Urothelium cell line (cell line): ENCODE measurements at places on chromosomes 1 and 21.
A peak's percentile ranks its signal among the peaks of the same experiment; 100 is the strongest.

DNA sequence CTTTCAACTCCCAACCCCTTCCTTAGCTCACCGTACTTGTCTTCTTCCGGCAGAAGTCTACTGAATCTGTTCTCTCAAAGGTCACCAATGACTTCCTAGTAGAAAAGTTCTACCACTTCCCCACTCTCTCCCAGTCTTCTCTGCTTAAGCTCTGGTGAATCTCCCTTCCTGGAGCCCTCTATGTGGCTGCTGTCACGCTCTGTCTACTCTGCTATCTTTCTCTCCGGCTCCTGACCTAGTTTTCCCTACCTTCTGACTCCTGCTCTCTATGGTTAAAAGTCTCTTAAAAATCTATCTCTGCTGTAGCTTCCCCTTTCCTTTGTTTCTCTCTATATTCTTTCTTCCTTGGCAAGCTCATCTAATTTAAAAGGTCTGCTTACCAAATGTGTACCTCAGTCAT is 350.1 kb upstream of the GREM2 start:
- no peak for DNase-seq

DNA sequence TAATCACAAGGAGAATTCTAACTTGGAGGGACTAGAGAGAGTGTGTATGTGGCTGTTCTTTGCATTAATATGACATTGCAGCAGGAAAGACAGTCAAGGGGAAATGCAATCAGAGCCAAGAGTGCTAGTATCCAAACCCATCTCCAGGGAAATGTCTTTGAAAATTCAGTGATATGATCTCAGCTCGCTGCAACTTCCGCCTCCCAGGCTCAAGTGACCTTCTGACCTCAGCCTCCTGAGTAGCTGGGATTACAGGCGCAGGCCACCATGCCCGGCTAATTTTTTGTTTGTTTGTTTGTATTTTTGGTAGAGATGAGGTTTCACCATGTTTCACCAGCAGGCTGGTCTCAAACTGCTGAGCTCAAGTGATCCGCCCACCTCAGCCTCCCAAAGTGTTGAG is 16.3 kb downstream of the VASH2 start:
- no peak for DNase-seq

GRCh38 chr1:20059847-20060246 is 10.1 kb upstream of the PLA2G5 start:
- DNase-seq: no peak

DNA sequence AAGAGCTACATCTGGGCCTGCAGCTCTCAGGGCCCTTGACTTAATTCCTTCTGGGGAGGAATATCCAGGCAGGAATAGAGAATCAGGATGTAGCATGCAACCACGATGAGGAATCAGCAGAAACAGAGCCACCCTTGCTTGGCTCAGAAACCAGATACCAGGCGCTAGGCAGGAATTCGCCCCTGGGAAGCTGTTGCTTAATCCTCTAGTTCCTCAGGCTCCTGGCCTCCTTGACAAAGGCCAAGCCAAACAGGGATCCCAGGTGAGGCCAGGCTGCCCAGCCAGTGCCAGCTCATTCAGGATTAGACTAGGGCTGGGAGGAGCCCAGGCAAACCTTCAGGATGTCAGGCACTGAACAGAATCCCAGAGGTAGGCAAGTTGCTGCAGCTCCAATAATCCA is 48.2 kb upstream of the IRF2BP2 start:
- peak; percentile 14 for DNase-seq

- DNase-seq: no peak
These were observed 28.6 kb upstream of the ZFP69B start for GRCh38 chr1:40421431-40422384.

- DNase-seq: no peak
These were observed 21.2 kb downstream of the ARMH1 start for GRCh38 chr1:44695671-44696070.

DNA sequence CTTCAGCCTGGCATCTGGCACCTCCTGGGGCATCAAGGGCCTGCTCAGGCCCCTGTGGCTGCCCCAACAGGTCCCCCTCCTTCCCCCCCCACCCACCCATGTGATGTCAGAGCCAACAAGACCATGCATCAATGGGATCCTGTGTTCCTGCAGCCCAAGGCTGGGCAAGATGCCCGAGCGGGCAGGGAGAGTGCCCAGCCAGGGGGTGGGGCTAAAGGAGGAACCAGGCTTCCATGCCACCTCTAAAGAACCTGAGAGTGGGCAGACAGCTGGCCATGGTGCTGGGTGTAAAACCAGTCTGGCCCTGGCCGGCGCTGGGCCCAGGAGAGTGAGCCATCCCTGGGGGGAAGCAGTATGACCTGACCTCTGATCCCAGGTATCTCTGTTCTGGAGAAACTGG is 7.6 kb downstream of the COL16A1 start:
- no peak for DNase-seq

DNA sequence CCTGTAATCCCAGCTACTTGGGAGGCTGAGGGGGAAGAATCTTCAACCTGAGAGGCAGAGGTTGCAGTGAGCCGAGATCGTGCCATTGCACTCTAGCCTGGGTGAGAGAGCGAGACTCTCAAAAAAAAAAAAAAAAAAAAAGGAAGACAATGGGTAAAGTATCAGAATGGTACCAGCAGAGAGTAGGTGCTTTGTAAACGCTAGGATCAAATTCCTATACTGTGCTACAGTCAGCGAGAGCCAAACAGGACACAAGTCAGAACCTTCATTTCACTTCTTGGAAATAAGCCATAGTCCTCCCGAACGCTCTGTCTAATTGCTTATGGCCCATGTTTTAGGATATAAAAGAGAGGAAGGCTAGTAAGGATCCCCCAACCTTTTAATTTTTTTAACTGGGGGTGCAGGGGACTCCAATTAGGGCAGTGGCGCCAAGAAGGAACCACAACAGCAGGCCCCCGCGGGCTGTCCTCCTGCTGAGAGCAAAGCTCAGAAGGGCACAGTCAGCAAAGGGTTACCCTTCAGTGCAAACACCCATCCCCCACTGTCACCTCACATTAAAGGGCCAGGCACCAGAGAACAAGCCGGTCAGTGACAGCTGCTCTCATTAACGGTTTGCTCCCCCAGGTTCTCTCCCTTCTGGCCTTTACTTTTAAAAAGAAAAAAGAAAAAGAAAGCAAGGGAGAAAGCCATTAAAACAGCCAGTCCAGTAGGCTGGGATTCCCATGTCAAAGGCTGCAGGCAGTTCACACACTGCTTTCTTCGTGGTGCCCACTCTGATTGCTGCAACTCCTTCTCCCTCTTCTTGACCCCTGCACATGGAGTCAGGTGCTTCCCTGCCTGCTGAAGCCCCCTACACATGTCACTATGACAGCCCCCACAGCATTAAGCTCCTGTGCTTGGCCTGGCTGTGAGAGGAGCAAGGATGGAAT is 69.4 kb downstream of the PLPP3 start:
- no peak for DNase-seq

DNA sequence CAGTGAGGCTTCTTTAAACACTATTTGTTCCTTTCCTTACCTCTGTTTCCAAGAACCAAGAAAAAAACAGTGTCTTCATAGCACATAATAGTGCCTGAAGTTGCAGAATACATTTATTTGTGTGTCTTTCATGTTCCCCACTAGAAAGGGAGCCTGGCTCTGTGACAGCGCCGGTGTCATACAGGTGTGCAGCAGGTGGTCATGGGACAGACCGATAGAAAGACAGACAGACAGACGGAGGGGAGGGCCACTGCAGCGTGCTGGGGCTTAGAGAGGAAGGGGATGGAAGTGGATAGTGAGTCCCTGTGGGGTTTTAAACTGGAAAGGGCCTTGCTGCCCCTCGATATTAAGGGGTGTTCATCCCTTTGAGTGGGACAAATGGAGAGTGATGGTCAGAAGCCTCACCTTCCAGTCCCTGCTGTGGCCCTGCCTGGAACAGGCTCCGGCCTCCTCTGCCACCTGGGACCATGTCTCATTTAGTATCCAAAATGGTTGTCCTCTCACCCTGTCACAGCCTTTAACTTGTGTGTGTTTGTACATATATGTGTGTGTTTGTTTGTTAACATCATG is 152.9 kb downstream of the PGBD5 start:
- no peak for DNase-seq

GRCh38 chr1:234933475-234933874 is 195.2 kb downstream of the TOMM20 start:
- DNase-seq: no peak

DNA sequence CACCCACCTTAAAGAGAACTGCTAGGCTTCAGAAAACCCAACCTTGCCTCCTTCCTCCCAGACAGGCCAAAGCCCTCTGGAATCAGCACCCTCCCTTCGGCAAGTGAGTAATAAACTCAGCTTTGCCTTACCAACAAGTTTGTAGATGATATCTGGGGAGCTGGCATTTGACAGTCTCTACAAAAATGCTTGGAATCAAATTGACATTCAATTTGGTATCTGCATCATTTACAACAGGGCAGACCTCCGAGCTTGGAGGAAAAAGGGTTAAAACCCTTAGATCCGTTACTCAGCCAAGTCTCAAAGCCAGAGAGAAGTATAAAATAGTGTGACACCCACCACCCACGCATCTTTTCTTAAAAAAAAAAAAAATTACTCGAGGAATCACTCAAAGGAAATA is 149.3 kb upstream of the EDN2 start:
- no peak for DNase-seq

DNA sequence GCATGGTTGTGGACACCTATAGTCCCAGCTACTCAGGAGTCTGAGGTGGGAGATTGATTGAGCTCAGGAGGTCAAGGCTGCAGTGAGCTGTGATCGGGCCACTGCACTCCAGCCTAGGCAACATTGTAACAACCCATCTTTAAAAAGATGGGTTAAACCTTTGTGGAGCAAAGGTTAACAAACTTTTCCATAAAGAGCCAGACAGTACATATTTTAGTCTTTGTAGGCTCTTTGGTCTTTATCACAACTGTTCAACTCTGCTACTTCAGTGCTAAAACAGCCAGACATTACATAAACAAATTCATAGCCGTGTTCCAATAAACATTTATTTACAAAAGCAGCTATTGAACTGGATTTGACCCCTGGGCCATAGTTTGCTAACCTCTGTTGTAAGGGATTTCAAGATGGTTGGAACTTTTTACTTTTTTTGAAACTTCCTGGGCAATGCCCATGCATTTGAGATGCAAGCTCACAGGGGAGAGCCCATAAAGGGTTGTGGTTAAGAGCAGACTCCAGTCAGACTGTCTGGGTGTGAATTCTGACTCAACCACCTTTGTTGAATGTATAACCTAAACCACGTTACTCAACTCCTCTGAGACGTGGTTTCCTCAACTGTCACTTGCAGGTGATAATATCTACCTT is 10.8 kb downstream of the INAVA start:
- peak; percentile 43 for DNase-seq

DNA sequence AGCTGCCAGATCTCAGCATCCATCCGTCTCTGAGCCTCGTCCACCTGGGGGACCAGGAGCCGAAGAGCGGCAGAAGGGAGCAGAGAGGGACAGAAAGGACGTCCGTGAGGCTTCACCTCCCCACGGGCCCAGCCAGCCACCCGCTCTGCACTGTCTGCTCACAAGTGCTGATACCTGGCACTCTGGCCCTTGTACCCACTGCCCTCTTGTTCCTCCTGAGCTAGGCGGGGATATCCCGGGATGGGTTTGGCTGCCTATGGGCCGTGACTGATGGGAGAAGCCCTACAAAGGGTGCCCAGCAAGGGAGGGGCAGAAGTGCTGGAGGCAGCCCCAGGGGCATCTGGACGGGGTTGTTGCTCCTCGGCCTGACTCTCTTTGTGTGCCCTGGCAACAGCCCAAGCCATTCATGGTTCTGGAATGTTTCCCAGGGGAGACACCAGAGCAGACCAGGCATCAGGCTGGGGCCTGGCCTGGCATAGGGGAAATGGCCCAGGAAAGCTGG is 57.6 kb downstream of the LDLRAD2 start:
- DNase-seq: peak; percentile 96

DNA sequence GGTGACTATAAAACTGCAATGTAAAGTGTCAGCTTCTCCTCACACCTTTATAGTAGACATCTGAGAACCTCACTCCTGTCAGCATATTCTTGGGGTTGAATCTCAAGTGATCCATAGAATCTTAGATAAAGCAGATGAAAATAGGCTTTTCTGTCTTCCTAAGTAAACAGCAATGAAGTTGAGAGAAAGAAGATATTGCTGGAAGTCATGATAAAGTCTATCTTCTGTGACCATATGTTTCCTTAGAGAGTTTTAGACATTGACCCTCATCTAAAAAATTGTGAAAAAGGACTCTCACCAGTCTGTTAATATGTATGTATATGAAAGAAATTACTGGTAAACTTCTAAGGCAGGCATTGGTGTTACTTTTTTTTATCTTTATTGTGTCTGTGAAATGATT is 66.8 kb downstream of the LIPI start:
- no peak for DNase-seq

GRCh38 chr1:42231253-42231652 is 66.7 kb upstream of the GUCA2A start:
- no peak for DNase-seq

GRCh38 chr1:185824106-185824505 is 89.9 kb downstream of the HMCN1 start:
- DNase-seq: no peak

- no peak for DNase-seq
These were observed 455.5 kb downstream of the NUF2 start for GRCh38 chr1:163777205-163777604.

- no peak for DNase-seq
These were observed 2.8 kb downstream of the KCNJ9 start for GRCh38 chr1:160083968-160084770.

- DNase-seq: no peak
These were observed 41.8 kb downstream of the PHC2 start for GRCh38 chr1:33388805-33389771.

GRCh38 chr1:6924891-6925290 is 139.6 kb downstream of the CAMTA1 start:
- DNase-seq: no peak

GRCh38 chr1:157289424-157290105 is 151.4 kb upstream of the ETV3 start:
- DNase-seq: no peak

GRCh38 chr1:26340047-26340481 is 13.9 kb downstream of the CRYBG2 start:
- no peak for DNase-seq

DNA sequence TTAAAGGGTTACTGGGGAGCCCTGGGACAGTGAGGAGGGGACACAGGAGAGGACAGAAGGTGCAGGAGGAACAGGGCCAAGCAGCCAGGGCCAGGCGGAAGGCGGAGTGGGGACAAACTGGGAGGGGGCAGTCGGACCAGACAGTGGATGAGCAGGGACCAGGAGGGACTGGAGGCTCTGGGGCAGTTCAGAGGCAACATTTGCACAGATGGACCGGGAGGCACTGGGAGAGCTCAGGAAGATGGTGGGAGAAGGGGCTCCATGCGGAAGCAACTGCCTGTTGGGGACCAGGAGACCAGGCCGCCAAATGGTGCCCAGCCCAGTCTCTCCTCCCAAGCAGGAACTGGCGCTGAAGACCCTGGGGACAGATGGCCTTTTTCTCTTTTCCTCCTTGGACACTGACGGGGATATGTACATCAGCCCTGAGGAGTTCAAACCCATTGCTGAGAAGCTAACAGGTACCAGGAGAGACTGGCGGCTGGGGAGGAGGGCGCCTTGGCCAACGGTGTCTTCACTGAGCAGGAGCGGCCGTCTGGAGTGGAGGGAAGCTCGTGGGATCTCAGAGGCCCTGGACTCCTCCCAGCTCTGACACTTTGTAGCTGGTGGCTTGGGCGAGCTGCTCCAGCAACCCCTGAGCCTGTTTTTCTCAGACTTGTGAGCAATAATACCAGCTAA is 847 bp downstream of the SELENON start:
- DNase-seq: peak; percentile 36

GRCh38 chr1:156517748-156518147 is 17.2 kb upstream of the MEF2D start:
- DNase-seq: no peak
